ENCODE measurements at places on chromosomes 2 and 18.

DNA sequence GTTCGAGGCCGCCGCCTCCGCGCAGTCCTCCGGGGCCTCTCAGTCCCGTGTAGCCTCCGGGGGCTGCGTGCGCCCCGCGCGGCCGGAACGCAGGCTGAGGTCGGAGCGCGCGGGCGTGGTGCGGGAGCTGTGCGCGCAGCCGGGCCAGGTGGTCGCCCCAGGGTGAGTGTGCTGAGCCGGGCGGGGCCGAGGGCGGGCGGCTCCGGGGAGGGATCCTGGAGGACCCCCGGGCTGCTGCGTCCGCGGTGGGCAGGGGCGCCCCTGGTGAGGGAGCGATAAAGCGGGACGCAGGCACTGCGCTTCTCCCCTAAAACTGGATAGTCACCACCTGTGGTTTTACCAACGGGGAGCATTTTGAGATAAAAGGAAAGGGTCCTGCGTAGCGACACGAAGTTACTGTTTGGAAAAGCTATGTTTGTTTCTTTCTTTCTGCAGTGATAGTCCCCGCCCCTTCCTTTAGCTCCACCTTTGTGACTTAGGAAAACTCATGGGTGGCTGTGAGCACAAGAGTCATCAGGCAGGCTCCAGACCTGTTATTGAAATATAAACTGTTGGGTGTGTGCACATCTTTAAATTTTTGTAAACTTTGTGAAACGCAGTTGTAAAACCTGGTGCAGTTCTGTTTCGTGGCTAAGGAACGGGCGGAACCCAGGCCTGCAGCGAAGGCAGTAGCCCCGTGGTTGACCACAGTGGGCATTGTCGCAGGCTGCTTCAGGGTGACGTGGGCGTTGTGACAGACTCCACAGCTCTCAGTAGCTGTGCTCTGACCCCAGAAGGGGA is 687 bp downstream of the CTDP1 start:
- DNase-seq, result no peak

- no peak for DNase-seq
Observed at GRCh38 chr18:5503740-5504139, 40.1 kb downstream of the EPB41L3 start.

GRCh38 chr18:24475926-24476589 is 15.6 kb downstream of the HRH4 start:
- no peak for DNase-seq

DNA sequence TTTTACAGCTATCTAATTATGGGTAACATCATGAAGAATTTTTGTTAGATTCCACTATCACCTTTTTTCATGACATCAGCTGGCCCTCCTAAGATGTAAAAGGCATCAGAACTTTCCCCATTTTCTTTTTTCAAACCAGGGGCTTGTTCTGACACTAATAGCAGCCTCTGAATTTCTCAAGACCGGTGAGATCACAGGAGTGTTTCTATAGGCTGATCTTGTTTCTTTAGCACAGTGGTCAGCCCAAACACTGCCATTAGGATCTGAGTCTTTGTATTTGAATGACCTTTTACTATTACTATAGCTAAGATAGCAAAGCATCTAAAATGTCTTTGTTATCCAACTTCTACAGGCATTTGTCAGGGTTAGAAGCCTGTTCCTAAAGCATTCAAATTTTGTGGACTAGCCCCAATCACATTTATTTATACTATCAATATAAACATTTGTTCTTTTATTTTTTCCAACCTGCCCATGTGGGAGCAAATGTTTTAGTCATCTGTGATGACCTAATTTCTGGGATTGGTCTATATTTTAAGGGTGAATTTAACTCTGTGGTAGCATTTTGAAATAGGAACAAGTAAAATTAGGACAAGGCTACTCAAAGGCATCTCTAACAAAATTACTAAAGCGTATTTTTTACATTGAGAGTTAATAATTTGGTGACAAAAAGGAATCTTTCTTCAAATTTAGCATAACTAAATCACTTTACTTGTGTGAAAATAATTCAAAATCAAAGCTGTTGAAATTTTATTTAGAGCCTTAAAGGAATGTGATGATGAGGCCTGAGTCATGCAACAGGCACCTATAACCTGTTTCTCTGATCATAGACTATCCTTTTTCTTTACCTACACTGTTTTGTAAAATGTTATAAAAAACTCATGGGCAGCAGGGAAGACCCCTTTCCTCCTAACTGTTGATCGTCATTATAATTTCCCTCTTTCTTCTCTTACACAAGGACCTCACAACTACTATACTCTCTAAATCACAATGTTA is 39.3 kb downstream of the ZAP70 start:
- no peak for DNase-seq

- DNase-seq, result no peak
Observed at GRCh38 chr2:33602201-33602830, 3.2 kb upstream of the FAM98A start.

GRCh38 chr2:151095463-151095862 is 166.2 kb downstream of the RBM43 start:
- no peak for DNase-seq

DNA sequence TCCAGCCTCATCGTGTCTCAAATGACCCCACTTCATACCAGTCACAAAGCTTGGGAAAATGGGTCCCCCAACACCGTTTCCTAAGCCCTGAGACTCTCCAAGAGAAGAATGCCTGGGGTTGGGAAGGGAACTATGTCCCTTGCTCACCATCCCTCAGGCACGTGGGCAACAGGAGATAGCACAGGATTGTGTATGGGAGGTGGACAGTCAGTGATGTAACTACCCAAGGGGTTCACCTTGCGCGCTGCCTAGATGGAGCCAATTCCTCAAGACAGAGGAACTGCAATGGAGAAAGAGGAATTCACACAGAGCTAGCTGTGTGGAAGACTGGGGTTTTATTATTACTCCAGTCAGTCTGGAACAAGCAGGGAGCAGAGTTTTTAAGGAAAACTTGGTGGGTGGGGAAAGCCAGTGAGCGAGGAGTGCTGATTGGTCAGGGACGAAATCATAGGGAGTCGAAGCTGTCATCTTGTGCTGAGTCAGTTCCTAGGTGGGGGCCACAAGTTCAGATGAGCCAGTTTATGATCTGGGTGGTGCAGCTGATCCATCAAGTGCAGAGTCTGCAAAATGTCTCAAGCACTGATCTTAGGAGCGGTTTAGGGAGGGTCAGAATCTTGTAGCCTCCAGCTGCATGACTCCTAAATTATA is 13.8 kb upstream of the CXCR1 start:
- no peak for DNase-seq

- no peak for DNase-seq
Observed at GRCh38 chr18:46866523-46866922, 50.8 kb downstream of the PIAS2 start.

- DNase-seq, result no peak
Observed at GRCh38 chr2:203625701-203626100, 80.7 kb upstream of the CD28 start.

DNA sequence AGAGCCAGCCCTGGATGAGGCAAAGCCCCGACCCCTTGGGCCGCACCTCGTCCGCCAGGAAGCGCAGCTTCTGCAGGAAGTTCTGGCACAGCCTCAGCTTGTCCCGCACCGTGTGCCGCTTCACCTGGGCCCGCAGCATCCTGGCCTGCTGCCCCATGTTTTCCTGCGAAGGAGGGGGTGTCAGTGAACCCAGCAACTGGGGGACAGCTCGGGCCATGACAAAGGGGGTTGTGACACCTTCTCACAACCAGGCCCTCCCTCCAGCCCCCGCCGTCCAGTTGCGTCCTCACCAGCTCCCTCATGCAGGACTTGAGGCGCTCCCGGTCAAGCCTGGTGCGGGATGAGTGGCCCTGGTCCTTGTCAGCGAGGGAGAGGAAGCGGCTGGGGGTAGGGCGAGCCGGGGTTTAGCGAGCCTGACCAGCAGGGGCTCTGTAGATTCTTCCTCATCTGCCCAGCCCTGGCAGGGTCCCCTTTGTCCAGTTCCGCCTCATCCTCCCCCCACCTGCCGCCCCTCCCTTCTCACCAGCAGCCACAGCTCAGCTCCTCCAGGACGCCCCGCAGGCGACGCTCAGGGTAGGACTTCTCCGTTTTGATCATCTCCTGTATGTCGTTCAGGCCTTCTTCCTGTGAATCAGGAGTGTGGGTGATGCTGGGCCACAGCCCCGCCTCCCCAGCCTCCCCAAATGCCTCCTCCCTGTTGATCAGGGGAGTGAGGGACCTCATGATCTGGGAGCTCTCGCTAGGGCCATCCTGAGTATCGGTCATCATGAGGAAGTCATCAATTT is 606 bp downstream of the OTOF start:
- no peak for DNase-seq

- no peak for DNase-seq
Observed at GRCh38 chr2:47309952-47310800, 92.8 kb upstream of the MSH2 start.

DNA sequence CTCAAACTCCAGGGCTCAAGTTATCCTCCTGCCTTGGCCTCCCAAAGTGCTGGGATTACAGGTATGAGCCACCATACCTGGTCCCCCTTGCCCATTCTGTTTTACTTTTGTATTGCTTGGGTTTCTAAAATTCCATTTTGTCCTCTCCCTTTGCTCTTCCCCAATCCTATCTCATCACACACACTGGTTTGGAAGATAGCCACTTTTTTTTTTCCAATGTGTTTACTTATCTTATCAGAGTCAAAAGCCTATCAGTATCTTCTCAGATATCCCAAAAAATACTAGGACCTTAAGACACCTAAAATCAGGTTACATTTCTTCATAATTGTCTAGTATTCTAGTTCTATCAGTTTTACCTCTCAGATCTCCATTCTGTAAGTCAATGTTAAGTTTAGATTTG is 56.1 kb downstream of the MSH2 start:
- no peak for DNase-seq
